Activated naive CD4-positive, alpha-beta T cell treated with anti-CD3 and anti-CD28 coated beads, Interleukin-2, amount 50 U/mL, for 72 hours (primary cell): ENCODE measurements at places on chromosomes 16 and 17. TPM values are rescaled to one million over a fixed set of nuclear protein-coding genes. Genes with fewer than 3 reads are reported as not detected.

DNA sequence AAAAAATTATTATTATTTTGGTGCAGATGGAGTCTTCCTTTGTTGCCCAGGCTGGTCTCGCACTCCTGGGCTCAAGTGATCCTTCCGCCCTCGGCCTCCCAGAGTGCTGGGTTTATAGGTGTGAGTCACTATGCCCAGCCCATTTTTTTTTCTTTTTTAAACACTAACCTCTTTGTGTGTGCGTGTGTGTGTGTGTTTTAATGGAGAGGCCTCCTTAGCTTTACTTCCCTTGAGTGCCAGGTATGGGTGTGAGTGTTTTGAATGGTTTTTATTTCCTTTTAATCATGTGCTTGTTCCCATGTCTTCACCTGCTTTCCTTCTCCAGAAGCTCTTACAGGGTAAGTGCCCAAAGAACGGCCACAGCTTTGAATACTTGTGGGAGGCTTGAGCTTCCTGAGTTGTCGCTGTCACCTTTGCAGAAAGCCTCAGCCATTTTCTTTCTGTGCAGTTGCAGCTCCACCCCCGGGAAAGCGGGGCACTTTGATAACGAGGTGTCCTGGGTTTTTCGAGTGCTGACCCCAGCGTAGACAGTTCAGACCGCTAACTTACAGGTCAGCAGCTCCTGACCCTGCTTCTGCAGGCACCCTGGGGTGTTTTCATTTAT, 22.6 kb downstream of the AKAP1 start:
- DNase-seq, result no peak

DNA sequence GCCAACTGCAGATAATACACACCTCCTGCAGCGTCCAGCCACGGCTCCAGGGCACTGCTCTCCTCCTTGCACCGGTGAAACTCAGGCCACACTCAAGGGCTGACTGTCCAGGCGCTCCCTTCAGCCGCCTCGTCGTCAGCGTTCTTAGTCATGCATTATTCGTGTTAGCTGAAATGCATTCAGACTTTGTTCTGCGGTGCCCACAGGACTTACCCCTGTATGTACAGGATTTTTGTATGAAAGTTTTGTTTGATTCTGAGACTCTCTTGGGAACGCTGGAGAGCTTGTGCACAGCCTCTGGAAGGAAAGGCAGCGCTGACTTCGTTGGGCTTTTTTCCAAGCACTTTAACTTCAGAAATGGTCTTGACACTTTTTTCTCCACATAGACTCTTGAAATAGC, 22.1 kb downstream of the CIBAR2 start:
- no peak for DNase-seq

GRCh38 chr17:61223725-61224124, 175.9 kb upstream of the TBX2 start:
- no peak for DNase-seq

DNA sequence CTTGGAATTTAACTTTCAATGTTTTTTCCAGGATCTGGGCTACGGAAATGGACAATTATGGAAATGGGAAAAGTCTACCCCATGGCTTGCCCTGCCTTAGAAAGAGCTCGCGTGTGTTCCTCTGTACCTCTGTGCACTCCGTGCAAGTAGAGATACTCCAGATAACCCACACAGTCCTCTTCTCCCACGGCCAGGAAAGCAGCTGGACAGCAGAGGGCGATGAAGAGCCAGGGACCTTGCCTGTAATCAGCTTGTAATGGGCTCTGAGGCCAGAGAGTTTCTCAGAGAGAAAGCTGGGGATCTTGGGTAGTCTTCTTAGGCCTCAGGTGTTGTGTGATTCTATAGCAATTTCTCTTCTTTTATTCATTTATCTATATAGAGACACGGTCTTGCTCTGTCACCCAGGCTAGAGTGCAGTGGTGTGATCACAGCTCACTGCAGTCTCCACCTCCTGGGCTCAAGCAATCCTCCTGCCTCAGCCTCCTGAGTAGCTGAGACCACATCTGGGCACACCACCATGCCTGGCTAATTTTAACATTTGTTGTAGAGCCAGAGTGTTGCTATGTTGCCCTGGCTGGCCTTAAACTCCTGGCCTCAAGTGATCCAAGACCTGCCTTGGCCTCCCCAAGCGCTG, 2.4 kb upstream of the SOCS7 start:
- peak; percentile 89 for DNase-seq

GRCh38 chr16:71896764-71897368, 1.5 kb downstream of the IST1 start:
- no peak for DNase-seq

DNA sequence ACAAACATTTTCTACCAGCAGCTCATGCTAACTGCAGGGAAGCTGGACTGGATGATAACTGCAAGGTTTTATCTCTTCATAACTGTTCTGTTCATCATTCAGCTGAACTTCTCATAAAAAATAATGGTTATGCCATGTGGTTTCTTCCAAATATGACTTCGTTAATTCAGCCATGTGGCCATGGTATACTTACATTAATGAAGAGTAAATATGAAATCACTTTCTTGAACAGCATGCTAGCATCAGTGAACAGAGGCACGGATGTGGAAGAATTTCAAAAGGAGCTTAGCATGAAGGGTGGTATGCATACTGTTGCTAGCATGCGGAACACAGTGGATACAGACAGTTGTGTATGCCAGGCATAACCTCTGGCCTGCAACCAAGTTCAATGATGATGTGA, 1417.0 kb upstream of the CDH8 start:
- DNase-seq, result no peak

- DNase-seq, result no peak
Observed at GRCh38 chr16:21568502-21569189, 30.7 kb upstream of the METTL9 start.

GRCh38 chr16:74850027-74850426, 75.4 kb upstream of the FA2H start:
- DNase-seq, result no peak

DNA sequence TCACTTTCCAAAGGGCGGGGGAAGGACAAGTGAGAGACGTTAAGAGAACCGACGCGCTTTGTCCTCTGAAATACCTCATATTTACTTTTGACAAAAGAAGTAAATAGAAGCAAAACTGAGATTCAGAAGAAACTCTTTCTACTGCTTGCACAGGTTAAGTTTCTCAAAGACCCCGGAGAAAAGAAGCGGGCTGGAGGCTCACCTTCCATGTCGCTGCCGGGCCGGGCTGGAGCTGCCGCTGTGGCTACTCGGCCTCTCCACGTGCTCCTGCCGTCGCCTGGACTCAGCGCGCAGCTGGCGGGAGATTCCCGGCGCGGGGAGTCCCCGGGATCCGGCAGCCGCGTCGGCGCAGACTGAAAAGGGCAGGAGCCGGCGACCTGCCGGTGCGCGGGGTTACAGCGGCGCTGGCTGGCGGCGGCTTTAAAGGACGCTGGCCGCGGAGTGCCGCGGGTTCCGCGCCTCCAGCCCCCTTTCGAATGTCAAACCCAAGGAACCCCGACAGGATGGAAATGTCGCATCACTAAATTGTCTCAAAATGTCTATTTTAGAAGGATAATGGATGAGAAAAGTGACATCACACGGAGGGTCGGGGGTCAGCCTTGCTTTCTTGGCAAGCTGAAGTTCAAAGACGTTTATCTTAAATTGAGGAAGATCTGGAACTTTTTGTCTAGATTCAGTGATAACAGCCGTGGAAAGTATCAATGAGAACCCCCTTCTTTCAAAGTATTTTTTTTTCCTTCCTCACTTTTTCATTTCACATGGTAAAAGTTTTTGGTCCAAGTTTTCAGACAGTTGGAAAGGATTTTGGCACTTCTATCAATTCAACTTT, at the start of gene IKZF3:
IKZF3 (minus strand) TSS at position 395 of the 829 bp plus-strand sequence; CDS start at position 209, 186 bp downstream.
- DNase-seq, result peak; percentile 77

DNA sequence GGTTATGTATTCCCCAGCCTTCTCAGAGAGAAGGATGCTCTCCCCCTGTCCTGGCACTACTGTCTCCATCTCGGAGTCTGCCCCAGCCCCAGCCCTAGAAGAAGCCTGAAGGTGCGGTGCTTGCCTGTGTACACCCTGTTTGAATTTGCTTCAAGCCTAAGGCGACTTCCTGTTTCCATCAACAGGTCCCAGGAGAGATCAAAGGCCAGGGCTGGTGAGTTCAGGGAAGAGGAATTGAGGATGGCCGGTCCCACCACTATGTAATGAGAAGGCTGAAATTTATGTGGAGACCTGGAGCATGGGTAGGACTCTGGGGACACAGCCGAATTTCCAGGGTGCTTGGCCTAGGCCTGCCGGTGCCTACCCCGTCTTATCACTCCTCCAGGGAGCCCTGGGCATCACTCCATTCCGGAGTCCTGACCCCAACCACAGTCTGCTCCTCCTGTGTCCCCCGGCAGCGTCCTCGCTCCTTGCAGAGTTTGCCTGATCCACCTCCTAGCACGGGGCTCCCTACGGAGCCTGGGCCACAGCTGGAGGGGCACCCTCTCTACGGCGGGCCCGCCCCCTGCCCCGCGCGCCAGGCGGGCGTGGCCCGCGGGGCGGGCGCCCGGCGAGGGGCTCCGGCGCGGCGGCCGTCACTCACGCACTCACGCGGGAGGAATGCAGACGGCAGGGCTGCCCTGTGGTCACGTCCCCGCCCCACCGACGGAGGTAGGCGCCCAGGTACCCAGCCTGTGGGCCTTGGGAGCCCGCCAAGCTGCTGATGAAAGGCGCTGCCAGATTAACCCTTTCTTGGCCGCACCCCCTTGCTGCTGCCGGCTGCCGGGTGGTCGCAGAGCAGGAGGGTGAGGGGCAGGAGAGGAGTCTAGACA, 53.8 kb upstream of the TAC4 start:
- DNase-seq, result no peak

DNA sequence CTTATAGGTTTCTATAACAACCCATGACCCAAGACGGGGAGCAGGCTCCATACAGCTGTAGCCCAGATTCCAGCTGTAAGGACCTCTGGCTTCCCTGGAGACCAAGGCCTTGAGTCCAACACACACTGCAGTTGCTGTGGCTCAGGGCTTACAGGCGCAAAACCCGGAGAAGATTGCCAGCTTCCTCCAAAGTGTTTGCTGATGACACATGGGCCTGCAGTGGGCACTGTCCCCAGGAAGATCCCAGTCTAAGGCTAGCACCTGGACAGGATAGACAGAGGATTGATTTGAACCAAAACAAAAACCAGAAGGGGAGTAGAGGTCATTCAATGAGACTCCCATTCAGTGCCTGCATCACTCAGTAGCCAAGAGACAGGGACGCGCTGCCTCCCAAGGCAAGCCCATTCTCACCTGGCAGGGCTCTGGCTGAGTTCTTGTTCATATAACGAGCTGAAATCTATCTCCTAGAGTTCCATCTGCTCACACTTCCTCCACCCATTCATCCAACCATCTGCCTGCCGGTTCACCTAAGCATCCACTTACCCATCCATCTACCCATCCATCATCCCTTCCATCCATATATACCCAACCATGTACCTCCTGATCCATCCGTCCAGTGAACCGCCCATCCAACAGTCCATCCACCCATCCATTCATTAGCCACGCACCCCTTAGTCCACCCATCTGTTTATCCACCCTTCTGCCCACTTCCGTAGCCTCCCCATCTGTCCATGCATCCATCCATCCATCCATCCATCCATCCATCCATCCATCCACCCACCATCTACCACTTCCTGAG, 10.2 kb downstream of the RAB11FIP4 start:
- no peak for DNase-seq

- DNase-seq, result no peak
Observed at GRCh38 chr16:88383401-88384221, 852 bp downstream of the ZNF469 start.

DNA sequence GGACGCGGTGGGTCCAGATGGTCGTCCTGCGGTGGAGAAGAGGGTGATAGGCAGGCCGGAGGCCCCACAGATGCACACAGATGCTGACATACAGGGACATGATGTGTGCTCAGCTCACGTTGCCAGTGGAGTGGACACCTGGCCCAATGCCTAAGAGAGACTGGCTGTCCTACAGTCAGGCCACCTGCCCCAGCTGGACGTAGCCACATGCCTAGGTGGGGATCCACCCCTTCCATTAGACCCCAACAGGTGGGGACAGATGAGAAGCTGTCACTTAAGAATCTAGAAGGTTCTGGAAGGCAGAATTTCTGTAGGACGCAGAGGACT, 117.6 kb upstream of the ZNF750 start:
- peak; percentile 44 for DNase-seq

GRCh38 chr16:24537474-24538337, 1.7 kb upstream of the RBBP6 start:
- no peak for DNase-seq

- peak; percentile 88 for DNase-seq
Observed at GRCh38 chr17:83200231-83200699, 120.9 kb downstream of the METRNL start.

- no peak for DNase-seq
Observed at GRCh38 chr17:42917236-42917603, 16.6 kb downstream of the G6PC1 start.

DNA sequence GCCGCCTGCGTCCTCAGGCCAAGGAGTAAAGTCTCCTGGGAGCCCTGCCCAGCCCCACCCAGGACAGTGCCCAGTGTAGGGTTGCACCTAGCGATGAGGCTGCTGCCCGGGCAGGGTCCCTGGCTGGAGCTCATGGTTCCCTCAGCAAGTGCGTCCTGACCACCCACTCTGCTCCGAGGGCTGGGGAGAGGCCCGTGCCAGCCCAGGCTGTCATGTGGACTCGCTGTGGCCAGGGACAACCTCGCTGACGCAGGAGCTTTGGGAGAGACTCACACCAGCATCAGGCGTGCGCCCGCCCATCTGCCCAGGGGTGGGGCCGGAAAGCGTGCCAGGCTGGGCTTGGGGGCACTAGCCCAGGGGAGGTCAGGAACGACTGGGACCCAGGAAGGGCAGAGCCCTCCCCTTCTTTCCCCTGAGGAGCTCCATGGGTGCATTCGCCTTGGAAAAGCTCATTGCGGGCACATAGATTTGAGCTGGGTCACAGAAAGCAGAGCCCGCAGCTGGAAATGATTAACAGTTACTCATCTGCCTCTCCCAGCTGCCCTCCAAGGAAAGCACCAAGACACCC, 19.7 kb downstream of the DPEP1 start:
- DNase-seq, result no peak

GRCh38 chr17:29930409-29931010, 482 bp upstream of the SSH2 start:
- DNase-seq, result no peak

DNA sequence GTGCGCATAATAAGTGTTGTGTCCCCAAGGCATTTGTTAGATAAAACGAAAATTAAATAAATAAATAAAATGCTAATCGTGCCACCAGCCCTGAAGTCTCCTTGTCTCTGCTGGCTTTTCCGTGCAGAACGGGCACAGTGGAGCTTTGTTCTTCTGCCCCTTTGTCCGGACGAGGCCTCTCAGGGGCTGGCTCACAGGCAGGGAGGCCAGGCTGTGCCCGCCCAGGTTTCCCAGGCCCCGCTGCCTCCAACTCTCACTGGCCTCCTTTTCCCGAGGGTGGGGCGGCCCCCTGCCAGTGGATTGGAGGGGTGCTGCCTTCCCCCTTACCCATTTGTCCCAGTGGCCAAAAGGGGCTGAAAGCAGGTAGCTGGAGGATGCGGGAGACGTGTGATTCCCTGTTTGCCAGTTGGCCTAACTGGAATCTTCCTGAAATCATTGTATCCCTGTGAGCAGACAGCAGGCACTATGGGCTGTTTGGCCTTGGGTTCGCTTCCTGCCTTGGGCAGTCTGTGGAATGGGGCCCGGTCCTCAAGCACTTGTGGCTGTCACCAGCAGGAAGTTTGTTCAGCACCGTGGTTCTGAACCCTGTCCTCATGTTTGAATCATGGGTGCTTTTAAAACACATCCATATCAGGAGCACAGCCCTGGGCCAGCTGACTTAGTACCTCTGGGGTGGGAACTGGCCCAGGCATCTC, 64.4 kb downstream of the KSR1 start:
- no peak for DNase-seq

CDH1 gene
- 1.1 TPM for total RNA-seq

HYDIN gene
- total RNA-seq, result 0.16 TPM

TNFRSF13B gene
- not detected for total RNA-seq

KRT14 gene
- not detected for total RNA-seq
